ENCODE measurements at places on chromosomes 6 and 20. TPM values are rescaled to one million over a fixed set of nuclear protein-coding genes. Genes with fewer than 3 reads are reported as not detected.

IRF4 gene
- total RNA-seq: 2.9 TPM

SSTR4 gene
- total RNA-seq: not detected

MAFB gene
- 16.6 TPM for total RNA-seq

SEL1L2 gene
- total RNA-seq: not detected

PIGU gene
- 14.5 TPM for total RNA-seq

TRIM38 gene
- total RNA-seq: 3.7 TPM

NRSN2 gene
- total RNA-seq: 2.1 TPM

IMPG1 gene
- total RNA-seq: not detected

FOXC1 gene
- 0.87 TPM for total RNA-seq

TTI1 gene
- 10.8 TPM for total RNA-seq

TJAP1 gene
- total RNA-seq: 14.4 TPM

SLC4A11 gene
- not detected for total RNA-seq

TAP2 gene
- total RNA-seq: 9.7 TPM

TRIM10 gene
- 0.74 TPM for total RNA-seq

DEFB113 gene
- not detected for total RNA-seq

MDFI gene
- not detected for total RNA-seq

CFAP61 gene
- not detected for total RNA-seq

PRRT1 gene
- not detected for total RNA-seq

RPN2 gene
- total RNA-seq: 139 TPM

ATP6V1G2 gene
- not detected for total RNA-seq

COL10A1 gene
- total RNA-seq: 0.12 TPM

FBXL4 gene
- 10.8 TPM for total RNA-seq

BMP7 gene
- not detected for total RNA-seq

OXT gene
- total RNA-seq: 6.3 TPM

MRAP2 gene
- total RNA-seq: 0.12 TPM

CTAGE9 gene
- not detected for total RNA-seq

CARMIL1 gene
- total RNA-seq: 3.3 TPM

KCNG1 gene
- total RNA-seq: 0.35 TPM

ID4 gene
- 0.39 TPM for total RNA-seq

FILIP1 gene
- total RNA-seq: 1.6 TPM

CDH22 gene
- not detected for total RNA-seq

Data from right lobe of liver (tissue), 6 donors.